GM23338 (cell line): ENCODE measurements at places on chromosomes 12 and 14.

- H3K4me3 ChIP-seq: peak overlapping the region; percentile 98
- peak; percentile 34 for DNase-seq
- peak overlapping the region; percentile 94 for H3K27ac ChIP-seq
- peaks cover 14% of the 10 kb centered on the region for H3K36me3 ChIP-seq
- peaks cover 45% of the 10 kb centered on the region for H3K4me1 ChIP-seq
- H3K27me3 ChIP-seq: peaks cover 43% of the 10 kb centered on the region
Measured at GRCh38 chr12:12716151-12716792, 896 bp upstream of the CDKN1B start.

- H3K27me3 ChIP-seq: no peaks in the 10 kb centered on the region
- H3K4me3 ChIP-seq: no peak overlapping the region
- DNase-seq: no peak
Measured at GRCh38 chr12:112188130-112188830, 62.9 kb downstream of the TRAFD1 start.

DNA sequence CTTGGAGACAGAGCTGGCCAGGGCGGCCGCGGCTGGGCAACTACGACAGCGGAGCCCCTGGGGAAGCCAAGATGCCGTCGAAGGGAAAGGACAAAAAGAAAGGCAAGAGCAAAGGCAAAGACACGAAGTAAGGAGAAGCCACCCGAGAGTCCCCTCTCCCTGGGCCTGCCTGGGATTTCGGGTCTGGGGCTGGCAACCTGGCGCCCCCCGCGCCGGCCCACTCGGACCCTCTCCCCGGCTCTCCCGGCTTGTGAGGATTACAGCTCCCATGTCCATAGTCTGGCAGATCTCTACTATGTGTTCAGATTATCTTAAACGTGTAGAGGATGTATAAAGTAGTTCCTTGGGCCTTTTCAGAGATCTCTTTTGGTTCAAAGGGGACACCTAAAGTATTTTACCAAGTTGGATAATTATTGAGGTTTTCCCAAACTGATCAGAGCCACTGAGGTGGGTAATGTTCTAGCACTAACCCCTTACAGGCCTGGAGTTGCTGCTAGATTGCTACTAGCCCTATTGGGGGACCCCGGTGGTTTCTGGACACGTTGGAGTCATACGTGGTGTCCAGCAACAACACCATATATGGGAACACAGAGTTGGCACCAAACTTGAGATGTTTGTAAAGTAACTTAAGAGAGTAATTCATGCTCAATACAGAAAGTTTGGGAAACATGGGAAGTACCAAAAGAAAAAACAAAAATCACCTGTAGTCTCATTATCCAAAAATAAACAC is 424 bp downstream of the BBOF1 start:
- H3K4me1 ChIP-seq: no peaks in the 10 kb centered on the region; the same call in 1 of the 2 replicates
- H3K4me3 ChIP-seq: peak overlapping the region; percentile 93
- H3K27ac ChIP-seq: no peak overlapping the region
- no peak for DNase-seq
- no peaks in the 10 kb centered on the region for H3K36me3 ChIP-seq

DNA sequence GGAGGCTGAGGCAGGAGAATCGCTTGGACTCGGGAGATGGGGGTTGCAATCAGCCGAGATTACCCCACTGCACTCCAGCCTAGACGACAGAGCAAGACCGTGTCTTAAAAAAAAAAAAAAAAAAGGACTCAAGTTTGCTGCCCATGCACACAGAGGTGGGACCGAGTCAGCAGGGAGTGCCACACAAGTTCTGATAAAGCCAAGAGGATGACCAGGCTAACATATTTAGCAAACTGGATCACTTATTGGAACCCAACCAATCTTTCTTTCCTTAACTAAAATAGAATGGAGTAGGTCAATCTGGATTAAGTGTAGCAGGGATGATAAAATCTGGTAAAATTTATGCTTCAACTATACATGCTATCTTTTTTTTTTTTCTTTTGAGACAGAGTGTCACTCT is 190.4 kb upstream of the FOXN3 start:
- peak overlapping the region; percentile 37; the same call in 1 of the 2 replicates for H3K27ac ChIP-seq
- no peak overlapping the region for H3K4me3 ChIP-seq
- no peaks in the 10 kb centered on the region for H3K27me3 ChIP-seq

GRCh38 chr12:54383041-54383609 is 1.4 kb downstream of the ZNF385A start:
- no peak overlapping the region for H3K4me3 ChIP-seq
- peaks cover 6% of the 10 kb centered on the region; the same call in 1 of the 2 replicates for H3K27me3 ChIP-seq
- peaks cover 5% of the 10 kb centered on the region; the same call in 1 of the 2 replicates for H3K36me3 ChIP-seq
- DNase-seq: no peak
- H3K4me1 ChIP-seq: peaks cover 52% of the 10 kb centered on the region
- no peak overlapping the region for H3K27ac ChIP-seq

DNA sequence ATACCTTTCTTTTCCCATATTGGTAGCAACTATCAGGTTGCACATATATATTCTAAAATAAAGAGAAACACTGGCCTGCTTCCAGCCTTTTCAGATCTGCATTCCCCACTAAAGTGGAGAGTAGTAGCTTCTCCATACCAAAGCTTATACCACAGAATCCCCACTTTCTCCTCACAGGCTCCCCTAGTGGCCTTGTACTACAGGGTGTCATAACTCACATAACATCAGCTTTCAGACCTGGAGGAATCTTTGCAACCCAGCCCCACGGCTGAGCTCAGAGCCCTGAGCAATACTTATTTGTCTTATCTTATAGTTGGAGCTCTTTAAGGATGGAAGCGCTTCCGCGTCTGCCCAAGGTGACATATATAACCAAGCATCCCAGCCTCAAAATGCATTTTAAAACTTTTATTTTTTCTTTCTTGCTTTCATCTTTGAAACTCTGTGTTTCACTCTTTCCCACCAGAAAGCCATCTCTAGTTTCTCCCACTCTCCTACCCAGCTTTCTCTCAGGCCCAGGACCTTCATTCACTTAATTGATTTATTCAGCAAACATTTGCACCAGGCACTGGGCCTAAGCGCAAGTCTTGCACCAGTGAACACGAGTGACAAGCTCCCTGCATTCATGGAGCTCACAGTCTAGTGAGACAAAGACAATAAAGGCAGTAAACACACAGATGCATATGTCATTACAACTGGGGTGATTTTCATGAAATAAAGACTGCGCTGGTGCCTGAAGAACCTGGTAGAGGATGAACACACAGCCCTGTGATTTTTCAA is 254.7 kb downstream of the IPO8 start:
- H3K4me1 ChIP-seq: no peaks in the 10 kb centered on the region
- H3K27me3 ChIP-seq: no peaks in the 10 kb centered on the region
- H3K4me3 ChIP-seq: no peak overlapping the region
- H3K27ac ChIP-seq: no peak overlapping the region
- no peaks in the 10 kb centered on the region for H3K36me3 ChIP-seq
- DNase-seq: peak; percentile 79

- DNase-seq: peak; percentile 51
- H3K27ac ChIP-seq: no peak overlapping the region
- H3K4me3 ChIP-seq: no peak overlapping the region
- no peaks in the 10 kb centered on the region for H3K36me3 ChIP-seq
- H3K27me3 ChIP-seq: no peaks in the 10 kb centered on the region
- no peaks in the 10 kb centered on the region for H3K4me1 ChIP-seq
Measured at GRCh38 chr12:82326905-82327503, 31.2 kb downstream of the CCDC59 start.

DNA sequence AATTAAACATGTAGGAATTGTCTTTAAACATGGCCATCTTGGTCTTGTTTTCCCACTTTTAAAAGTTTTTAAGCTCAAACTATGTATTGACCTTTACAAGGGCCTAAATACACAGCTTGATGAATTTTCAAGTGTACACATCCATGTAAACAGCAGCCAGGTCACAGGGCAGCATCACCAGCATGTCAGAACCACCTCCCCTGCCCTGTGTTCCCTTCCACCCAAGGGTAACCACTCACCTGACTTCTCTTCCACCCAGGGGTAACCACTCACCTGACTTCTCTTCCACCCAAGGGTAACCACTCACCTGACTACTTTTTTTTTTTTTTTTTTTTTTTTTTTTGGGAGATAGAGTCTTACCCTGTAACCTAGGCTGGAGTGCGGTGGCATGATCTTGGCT is 4.6 kb downstream of the FBXW8 start:
- H3K4me3 ChIP-seq: no peak overlapping the region
- no peak overlapping the region for H3K27ac ChIP-seq

- no peak overlapping the region for H3K4me3 ChIP-seq
- H3K36me3 ChIP-seq: no peaks in the 10 kb centered on the region
- H3K4me1 ChIP-seq: no peaks in the 10 kb centered on the region
- no peak overlapping the region for H3K27ac ChIP-seq
Measured at GRCh38 chr14:49993565-49993964, 100.7 kb downstream of the ARF6 start.

GRCh38 chr12:95623554-95624170 is 72.4 kb upstream of the USP44 start:
- no peaks in the 10 kb centered on the region for H3K27me3 ChIP-seq
- H3K36me3 ChIP-seq: no peaks in the 10 kb centered on the region
- peak overlapping the region; percentile 86 for H3K27ac ChIP-seq
- H3K4me3 ChIP-seq: no peak overlapping the region

GRCh38 chr12:104618691-104619090 is 161.9 kb downstream of the CHST11 start:
- H3K27ac ChIP-seq: no peak overlapping the region
- H3K4me3 ChIP-seq: no peak overlapping the region
- H3K27me3 ChIP-seq: no peaks in the 10 kb centered on the region
- H3K4me1 ChIP-seq: peaks cover 13% of the 10 kb centered on the region

GRCh38 chr14:92890830-92891588 is 31.9 kb upstream of the CHGA start:
- DNase-seq: no peak
- no peaks in the 10 kb centered on the region for H3K4me1 ChIP-seq
- no peak overlapping the region for H3K27ac ChIP-seq

DNA sequence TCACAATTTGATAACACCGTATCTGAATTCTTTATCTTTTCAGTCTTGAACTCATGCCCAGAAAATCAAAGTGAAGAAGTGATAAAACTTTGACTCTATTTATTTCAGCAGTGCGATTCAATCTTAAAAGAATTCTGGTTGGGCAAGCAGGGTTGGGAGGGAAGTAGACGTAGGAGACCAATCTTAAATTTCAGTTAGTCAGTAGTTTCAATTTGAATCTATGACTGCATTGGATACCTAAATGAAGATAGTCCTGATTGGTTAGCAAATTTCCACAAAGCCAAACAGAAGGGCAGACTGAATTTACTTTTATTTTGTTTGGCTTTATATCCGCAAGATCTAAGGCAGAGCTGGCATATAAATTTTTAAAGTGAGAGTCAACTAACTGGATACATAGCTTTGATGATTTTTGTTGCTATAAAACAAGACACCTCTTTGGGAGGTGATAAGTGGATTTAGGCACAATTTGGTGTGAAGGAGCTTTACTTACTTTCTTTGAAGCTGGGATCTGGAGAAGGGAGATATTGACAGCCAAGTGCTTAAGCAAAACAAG is 2.6 kb downstream of the ACSS3 start:
- H3K4me3 ChIP-seq: no peak overlapping the region
- peaks cover 54% of the 10 kb centered on the region for H3K4me1 ChIP-seq
- no peak overlapping the region for H3K27ac ChIP-seq
- H3K27me3 ChIP-seq: no peaks in the 10 kb centered on the region
- H3K36me3 ChIP-seq: no peaks in the 10 kb centered on the region

GRCh38 chr12:9335867-9336266 is 127.7 kb upstream of the PZP start:
- no peaks in the 10 kb centered on the region for H3K4me1 ChIP-seq
- no peak overlapping the region for H3K27ac ChIP-seq
- no peaks in the 10 kb centered on the region for H3K27me3 ChIP-seq
- no peak overlapping the region for H3K4me3 ChIP-seq
- DNase-seq: no peak
- H3K36me3 ChIP-seq: no peaks in the 10 kb centered on the region

GRCh38 chr14:96881713-96882112 is 84.5 kb downstream of the VRK1 start:
- H3K27me3 ChIP-seq: no peaks in the 10 kb centered on the region
- no peak for DNase-seq
- no peak overlapping the region for H3K4me3 ChIP-seq
- H3K4me1 ChIP-seq: no peaks in the 10 kb centered on the region
- H3K27ac ChIP-seq: no peak overlapping the region

- 0 out of 2 replicates have a peak within 1 kb of the TSS, but pooled peaks have one; percentile 50 for H3K27ac ChIP-seq
- H3K4me1 ChIP-seq: peaks cover 17% of the 10 kb centered on the region
- peak; percentile 91 for DNase-seq
Measured at GRCh38 chr12:105084251-105085250, at the start of gene ALDH1L2. Gene ALDH1L2 (minus strand): TSS chr12:105084458. CDS start chr12:105084436, 22 bp downstream.

- H3K4me1 ChIP-seq: peaks cover 9% of the 10 kb centered on the region; the same call in 1 of the 2 replicates
- DNase-seq: peak; percentile 22
- H3K27me3 ChIP-seq: peaks cover 5% of the 10 kb centered on the region; the same call in 1 of the 2 replicates
- no peak overlapping the region for H3K27ac ChIP-seq
- H3K4me3 ChIP-seq: no peak overlapping the region
Measured at GRCh38 chr12:82682326-82682725, 4.4 kb upstream of the TMTC2 start.

- no peak overlapping the region for H3K4me3 ChIP-seq
- no peak overlapping the region for H3K27ac ChIP-seq
- H3K36me3 ChIP-seq: no peaks in the 10 kb centered on the region
- H3K4me1 ChIP-seq: no peaks in the 10 kb centered on the region
Measured at GRCh38 chr12:112875608-112876007, 31.2 kb upstream of the OAS1 start.

GRCh38 chr12:26555139-26555538 is 277.9 kb downstream of the ITPR2 start:
- H3K27ac ChIP-seq: no peak overlapping the region; the same call in 1 of the 2 replicates
- H3K4me1 ChIP-seq: no peaks in the 10 kb centered on the region
- peaks cover 7% of the 10 kb centered on the region; the same call in 1 of the 2 replicates for H3K36me3 ChIP-seq
- DNase-seq: no peak
- H3K4me3 ChIP-seq: no peak overlapping the region

- DNase-seq: no peak
- no peaks in the 10 kb centered on the region for H3K4me1 ChIP-seq
- no peak overlapping the region for H3K27ac ChIP-seq
- H3K36me3 ChIP-seq: no peaks in the 10 kb centered on the region
Measured at GRCh38 chr12:125676366-125676765, 611.1 kb downstream of the AACS start.
